ENCODE measurements at places on chromosomes 4 and X. TPM values are rescaled to one million over a fixed set of nuclear protein-coding genes. Genes with fewer than 3 reads are reported as not detected.

FAM184B gene
- total RNA-seq: under 0.01 TPM

AKAP14 gene
- total RNA-seq: not detected

CT45A10 gene
- not detected for total RNA-seq

BEX5 gene
- total RNA-seq: not detected

- H3K4me3 ChIP-seq: no peak overlapping the region
- H3K36me3 ChIP-seq: no peaks in the 10 kb centered on the region
- no peaks in the 10 kb centered on the region for H3K4me1 ChIP-seq
- H3K27ac ChIP-seq: no peak overlapping the region
Measured at GRCh38 chrX:67726018-67726417, 182.2 kb downstream of the AR start.

- H3K27ac ChIP-seq: no peak overlapping the region
- H3K4me1 ChIP-seq: peaks cover 8% of the 10 kb centered on the region
- H3K4me3 ChIP-seq: no peak overlapping the region
- DNase-seq: no peak
Measured at GRCh38 chr4:38605181-38605752, 58.7 kb upstream of the KLF3 start.

DNA sequence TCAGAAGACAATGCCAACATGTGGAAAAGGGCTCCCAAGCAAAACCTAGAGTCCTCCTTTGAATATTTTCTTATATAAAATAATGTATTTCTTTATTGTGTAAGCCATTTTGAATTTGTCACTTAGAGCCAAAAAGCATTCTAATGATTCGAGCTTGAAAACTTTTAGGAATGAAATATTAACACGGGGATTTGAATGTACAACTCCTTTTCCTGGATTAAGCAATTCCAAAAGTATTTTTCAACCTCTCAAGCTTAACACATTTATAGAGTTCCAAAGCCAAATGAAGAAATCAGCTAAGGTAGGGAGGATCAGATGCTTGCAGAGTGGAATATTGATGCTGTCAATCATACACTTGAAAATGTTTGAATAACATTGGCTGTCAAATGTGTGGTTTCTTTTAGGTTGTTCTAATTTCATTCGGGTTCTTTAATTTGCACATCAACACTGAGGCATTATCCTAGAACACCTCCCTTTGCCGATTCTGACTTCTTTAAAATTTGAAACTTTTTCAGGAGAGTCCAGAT lies 67.2 kb upstream of the ETNPPL start:
- no peaks in the 10 kb centered on the region for H3K27me3 ChIP-seq
- no peak for DNase-seq
- no peaks in the 10 kb centered on the region for H3K36me3 ChIP-seq

DNA sequence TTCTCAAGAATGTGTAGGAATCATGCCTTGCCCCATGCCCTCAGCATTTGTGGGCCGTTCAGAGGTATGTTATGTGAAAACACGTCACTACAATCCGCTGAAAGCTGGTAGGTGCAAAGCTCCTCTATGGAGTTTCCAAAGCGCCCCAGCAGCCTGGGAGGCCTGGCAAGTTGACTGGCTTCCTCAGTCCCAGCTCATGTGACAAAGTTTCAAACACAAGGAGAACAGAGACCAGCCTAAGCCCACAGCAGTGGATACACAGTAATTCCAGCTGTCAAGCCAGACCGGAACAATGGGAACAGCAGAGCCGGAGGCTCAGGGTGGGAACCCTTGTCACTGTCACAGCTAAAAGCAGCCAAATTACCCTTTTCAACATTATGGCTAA lies 33.5 kb downstream of the NAT8L start:
- H3K36me3 ChIP-seq: no peaks in the 10 kb centered on the region
- no peaks in the 10 kb centered on the region for H3K27me3 ChIP-seq
- no peaks in the 10 kb centered on the region for H3K4me1 ChIP-seq
- DNase-seq: peak; percentile 13
- H3K4me3 ChIP-seq: no peak overlapping the region

GRCh38 chrX:13147733-13148132 lies 103.3 kb upstream of the FAM9C start:
- no peak overlapping the region for H3K4me3 ChIP-seq
- H3K27me3 ChIP-seq: no peaks in the 10 kb centered on the region
- DNase-seq: no peak
- no peaks in the 10 kb centered on the region for H3K36me3 ChIP-seq

DNA sequence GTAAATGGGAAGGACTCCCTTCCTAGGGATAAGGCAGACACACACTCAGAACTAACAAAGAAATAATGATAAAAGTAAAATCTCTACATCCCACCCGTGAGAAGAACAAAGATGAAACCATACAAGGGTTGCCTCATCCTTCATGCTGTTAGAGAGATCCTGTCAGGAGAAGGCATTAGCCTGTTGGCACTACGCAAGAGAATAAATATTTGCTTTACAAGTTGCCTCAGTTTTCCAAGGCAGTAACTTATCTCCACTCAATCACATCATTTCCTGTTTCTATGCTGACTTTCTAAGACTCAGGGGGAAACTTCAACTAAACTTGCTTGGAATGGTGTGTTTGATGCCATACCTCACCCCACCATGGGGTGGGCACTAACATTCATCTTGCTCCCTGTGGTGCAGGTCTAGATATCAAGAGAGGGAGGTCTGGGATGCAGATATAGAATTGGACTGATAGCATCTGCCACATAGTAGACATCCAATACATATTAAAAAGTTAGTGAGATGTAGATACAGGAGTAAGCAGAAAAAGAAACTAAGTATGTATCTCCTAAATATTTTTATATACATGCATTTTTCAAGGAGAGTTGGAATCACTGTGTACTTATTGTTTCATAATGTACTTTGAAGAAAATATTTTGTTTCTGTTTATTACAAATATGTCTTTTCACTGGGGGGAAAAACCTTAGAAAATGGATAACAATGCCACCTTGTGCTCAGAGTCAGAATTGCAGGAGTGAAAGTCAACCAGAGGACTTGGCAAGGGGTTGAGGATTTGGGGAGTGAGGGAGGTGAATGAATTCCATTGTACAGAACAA lies 57.2 kb upstream of the BEX4 start:
- peak overlapping the region; percentile 49 for H3K27ac ChIP-seq
- peaks cover 3% of the 10 kb centered on the region for H3K27me3 ChIP-seq
- peak; percentile 15 for DNase-seq

- no peak overlapping the region for H3K27ac ChIP-seq
- peaks cover 6% of the 10 kb centered on the region for H3K4me1 ChIP-seq
- H3K27me3 ChIP-seq: peaks cover 8% of the 10 kb centered on the region
- no peak overlapping the region for H3K4me3 ChIP-seq
- H3K36me3 ChIP-seq: no peaks in the 10 kb centered on the region
Measured at GRCh38 chr4:87232216-87232615, 11.8 kb upstream of the KLHL8 start.
